Left kidney (tissue), 8 donors: ENCODE measurements at places on chromosomes 7 and 10.

GRCh38 chr10:77111611-77112550 is 525.7 kb downstream of the KCNMA1 start:
- peak; percentile 59 for DNase-seq

GRCh38 chr7:7911369-7912123 is 57.0 kb upstream of the GLCCI1 start:
- DNase-seq = no peak

- DNase-seq = no peak
Observed at GRCh38 chr7:116259156-116259870, 49.0 kb downstream of the TES start.

DNA sequence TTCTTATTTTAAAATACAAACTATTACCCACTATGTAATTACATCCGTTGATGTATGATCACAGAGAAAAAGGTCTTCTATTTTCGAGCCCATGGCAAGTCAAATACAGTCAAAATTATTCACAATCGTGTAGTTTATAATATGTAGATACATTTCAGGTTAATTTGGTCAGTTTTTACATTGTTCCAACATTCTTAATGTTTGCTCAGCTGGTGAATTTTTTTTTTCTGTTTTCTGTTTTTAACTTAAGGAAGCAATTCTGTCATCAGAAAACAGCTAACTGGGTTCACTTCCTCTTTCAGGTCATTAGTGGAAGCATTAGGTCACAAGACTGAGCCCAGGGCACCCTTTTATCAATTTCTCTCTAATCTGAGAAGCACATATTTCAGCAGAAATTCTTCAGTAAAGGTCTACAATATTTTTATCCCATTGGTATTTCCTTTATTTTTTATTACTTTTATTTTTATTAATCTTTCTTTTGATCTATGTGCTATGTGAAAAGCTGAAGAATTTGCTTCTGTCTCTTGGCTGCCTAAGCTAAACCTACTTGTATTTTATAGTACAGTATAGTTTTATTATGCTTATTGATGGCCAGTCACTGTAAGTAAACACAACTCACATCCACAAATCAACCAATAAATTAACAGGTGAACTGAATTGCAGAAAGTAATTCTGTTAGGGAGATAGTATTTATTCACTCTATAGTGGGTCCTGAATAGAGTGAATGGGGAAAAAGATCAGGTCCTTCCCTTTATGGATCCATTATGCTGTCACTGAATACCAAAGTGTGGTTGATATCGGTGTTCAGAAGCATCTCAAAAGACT is 84.6 kb downstream of the ICA1 start:
- no peak for DNase-seq

- no peak for DNase-seq
Observed at GRCh38 chr10:62540389-62540788, 166.2 kb downstream of the ZNF365 start.

GRCh38 chr10:129852829-129853561 is 111.1 kb downstream of the EBF3 start:
- DNase-seq = no peak

DNA sequence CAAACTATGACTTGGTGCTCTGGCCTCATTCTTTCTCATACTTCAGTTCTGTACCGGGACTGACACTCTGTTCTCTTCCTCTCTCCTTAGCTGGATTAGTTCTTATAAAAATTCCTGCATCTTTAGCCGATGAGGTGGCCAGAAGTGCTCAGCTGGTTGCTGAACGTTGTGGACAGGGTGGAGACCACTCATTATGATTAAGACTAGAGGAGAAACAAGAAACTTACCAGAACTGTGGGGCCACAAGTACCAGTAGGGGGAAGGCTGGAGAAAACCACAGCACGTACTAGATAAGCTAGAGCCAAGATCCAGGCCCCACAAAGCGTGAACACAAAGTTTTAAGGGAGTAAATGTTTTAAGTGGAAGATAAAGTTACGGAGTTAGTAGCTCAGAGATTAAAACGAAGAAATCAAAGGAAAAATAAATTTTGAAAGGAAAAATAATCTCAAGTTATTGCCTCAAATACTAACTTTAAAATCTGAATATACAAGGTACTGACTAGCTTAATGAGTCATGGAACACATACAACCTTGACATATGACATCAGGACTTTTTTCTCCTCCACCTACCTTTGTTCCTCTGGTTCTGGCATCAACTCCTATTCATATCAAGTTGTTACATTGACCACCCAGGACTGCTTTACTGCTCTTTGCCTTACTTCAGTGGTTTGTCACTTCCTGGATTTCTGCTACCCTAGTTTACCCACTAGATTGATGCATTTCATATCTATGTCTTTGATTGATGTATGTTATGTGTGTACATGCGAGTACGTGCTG is 469.0 kb downstream of the TFEC start:
- DNase-seq = no peak

GRCh38 chr10:5490032-5490431 is 9.3 kb downstream of the CALML5 start:
- no peak for DNase-seq

- no peak for DNase-seq
Observed at GRCh38 chr10:126277181-126277580, 111.1 kb downstream of the ADAM12 start.

DNA sequence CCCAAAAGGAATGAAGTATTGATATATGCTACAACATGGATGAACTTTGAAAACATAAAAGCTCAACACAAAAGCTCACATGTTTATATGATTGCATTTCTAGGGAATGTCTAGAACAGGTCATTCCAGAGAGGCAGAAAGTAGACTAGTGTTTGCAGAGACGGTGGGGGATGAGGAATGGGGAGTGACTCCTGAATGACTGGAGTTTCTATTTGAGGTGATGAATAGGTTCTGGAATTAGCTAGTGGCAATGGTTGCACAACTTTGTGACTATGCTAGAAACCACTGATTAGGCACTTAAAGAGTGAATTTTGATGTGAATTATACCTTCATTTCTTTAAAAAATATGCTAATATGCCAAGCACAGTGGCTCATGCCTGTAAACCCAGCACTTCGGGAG is 6.9 kb downstream of the KPNA7 start:
- no peak for DNase-seq

- DNase-seq = no peak
Observed at GRCh38 chr10:30488316-30488715, 54.3 kb downstream of the MAP3K8 start.

DNA sequence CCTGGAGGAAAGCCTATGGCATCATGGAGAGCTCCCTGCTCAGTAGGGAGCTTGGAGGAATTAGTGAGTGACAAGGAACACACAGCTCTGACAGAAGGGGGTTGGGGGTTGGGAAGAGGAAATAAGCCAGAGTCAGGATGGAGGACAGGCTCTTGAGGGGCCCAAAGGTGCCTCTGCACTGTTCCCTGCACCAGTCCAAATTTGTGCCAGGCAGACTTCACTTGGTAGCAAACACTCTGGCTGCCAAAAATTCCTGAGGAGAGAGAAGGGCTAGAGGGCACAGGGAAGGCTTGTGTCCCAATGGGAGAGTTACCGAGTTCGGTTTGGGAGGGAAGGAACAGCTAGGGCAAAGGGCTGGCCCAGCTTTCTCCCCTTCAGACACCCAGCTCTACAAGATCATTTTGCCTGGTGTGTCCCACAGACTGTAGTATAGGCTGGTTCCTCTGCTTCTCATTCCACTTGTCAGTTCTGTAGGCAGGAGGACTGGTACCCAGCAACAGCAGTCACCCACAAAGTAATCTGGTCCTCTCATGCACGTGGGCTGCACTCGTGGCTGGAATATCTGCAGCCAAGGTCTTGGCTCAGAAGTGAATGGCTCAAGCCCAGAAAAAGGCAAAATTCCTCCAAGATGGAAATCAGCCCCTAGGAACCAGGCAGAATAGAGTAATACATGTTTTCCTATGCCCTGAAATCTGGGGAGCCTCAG is 8.0 kb upstream of the KCNIP2 start:
- DNase-seq = no peak

DNA sequence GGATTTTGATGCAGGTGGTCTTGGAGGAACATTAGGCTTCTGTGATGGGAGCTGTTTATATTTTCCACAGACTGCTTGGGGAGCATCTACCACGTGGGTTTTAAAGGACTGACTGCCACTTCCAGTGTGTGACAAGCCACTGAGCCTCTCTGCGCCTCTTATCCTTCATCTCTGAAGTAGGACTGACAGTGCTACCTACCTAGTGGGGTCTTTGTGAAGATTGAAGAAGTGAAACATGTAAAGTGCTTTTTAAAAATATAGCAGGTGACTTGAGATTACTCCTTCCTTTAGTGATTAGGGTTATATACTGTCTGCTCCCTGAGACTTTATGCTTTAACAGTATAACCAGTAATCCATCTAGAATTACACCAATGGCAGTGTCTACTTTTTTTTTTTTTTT is 29.9 kb downstream of the NKX2-3 start:
- DNase-seq = no peak

- no peak for DNase-seq
Observed at GRCh38 chr10:68096913-68097516, 12.3 kb upstream of the MYPN start.

GRCh38 chr10:101986624-101986971 is 69.4 kb downstream of the ARMH3 start:
- no peak for DNase-seq

GRCh38 chr7:44073664-44074348 is 8.4 kb upstream of the PGAM2 start:
- DNase-seq = no peak

DNA sequence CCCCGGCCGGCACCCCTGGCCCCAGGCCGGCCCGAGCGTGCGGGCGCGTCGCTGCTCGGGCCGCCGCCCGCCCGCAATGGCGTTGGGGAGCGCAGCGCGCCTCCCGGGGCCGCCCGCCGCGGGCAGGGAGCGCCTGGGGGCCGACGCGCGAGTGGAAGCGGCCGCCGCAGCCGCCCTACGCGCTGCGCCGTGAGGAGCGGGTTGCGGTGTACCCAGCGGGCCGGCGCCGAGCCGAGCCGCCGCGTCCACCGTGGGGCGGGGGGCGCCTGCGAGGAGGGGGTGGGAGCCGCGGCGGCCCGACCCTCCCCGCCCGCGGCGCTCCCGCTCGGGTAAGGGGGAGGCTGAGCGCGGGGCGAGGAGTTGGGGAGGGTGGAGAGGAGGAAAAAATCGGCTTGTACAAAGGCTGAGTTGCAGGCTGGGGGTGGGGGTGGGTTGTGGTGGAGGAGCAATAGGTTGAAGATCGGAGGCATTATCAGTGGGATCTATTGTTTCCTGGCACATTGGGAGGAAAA is 473 bp downstream of the PPP1R9A start:
- no peak for DNase-seq

DNA sequence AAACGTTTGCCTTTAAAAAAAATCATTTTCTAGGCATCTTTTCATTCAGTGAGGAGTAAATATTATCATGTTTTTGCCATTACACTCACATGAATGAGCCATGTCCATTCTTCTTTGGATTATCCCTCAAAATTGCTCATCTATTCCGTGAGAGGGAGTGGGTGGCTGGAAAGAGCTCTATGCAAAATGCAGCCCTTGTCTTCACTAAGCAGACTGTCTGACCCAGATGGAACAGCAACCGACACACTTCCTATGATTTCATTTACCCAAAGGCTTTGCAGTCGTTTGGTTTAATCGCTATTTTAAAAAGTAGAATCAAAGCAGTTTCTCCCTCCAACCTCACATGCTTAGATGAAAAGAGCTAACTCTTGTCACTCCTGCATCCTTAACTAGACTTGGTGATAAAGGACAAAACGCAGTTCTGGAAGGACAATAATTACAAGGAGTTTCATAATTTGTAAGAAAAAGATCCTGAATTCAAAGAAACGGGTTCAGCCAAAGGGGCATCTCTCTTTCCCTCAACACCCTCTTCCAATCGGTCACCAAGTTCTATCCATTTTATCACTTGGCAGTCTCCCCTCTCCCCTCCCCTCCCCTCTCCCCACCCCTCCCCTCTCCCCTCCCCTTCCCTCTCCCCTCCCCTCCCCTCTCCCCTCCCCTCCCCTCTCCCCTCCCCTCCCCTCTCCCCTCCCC is 198.1 kb upstream of the STK17A start:
- no peak for DNase-seq
